ENCODE measurements at places on chromosomes 1 and 21. TPM values are rescaled to one million over a fixed set of nuclear protein-coding genes. Genes with fewer than 3 reads are reported as not detected.

DNA sequence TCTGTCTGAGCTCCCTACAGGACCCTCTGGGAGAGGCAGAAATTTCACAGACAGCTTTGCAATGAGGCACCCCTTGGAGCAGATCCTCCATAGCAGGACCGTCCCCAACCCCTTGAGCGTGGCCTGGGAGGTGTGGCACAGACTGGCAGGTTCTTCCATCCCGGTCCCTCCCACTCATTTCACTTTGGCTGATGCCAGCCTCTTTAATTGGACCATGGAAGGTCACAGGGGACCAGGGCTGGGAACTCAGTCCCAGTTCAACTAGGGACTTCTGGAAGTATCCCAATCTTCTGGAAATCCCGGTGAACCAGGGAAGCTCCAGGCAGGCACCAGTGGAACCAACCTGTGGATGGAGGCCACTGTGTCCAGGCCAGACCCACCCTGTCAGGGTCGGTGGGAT, 83.7 kb downstream of the SPSB1 start:
- no peaks in the 10 kb centered on the region for H3K4me1 ChIP-seq
- no peaks in the 10 kb centered on the region for H3K36me3 ChIP-seq
- H3K27ac ChIP-seq, result peak overlapping the region; percentile 75
- no peak overlapping the region for H3K4me3 ChIP-seq

DNA sequence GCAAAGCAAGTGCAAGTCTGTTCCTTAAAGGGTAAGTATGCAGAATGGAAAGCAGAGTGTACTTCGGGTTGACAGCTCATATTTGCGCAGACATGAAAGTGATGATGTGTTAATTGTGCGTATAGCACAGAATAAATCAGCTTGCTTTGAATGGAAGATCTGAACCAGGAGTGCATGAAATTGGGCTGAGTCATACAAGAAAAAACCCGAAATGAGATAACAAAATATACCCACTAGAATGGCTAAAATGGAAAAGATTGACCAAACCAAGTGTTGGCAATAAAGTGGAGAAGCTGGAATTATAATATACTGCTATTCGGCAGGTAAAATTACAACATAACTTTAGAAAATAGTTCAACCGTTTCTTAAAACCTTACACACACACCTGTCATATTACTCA, 28.5 kb downstream of the CR1L start:
- H3K36me3 ChIP-seq, result no peaks in the 10 kb centered on the region
- H3K4me3 ChIP-seq, result no peak overlapping the region
- no peak overlapping the region for H3K27ac ChIP-seq
- H3K4me1 ChIP-seq, result peaks cover 6% of the 10 kb centered on the region
- DNase-seq, result no peak
- H3K27me3 ChIP-seq, result no peaks in the 10 kb centered on the region

DNA sequence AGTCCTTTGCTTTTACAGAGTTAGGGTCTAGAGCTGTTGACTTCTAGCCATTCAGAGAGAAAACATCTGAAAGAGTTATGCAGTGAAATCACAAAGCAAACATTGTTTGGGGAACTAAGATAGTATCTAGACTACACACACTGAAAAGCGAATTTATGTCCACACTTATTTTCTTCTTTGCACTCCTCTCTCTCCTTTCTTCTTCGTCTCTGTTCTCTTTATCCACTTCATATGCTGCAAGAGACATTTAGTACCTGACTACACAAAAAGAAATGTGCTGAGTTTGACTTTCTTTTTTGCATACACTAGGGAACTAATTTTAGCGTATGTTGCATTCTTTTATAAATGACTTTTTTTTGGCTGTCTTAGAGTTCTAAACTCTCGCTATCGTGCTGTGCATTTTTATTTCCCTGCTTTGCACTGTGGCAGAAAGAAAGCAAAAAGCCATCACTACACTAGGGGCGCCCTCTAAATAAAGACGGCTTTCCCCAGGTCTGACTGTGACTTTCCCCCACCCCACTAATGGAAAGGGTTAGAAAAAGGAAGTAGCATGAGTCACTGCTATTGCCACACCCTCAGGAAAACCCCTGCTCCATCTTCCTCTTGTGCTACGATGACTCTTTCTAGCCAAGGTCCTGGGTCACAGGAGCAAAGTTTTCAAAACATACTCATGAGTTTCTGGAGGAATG, 65.7 kb downstream of the MAP3K7CL start:
- H3K4me1 ChIP-seq, result peaks cover 8% of the 10 kb centered on the region
- peak overlapping the region; percentile 20 for H3K27ac ChIP-seq
- H3K36me3 ChIP-seq, result no peaks in the 10 kb centered on the region

DNA sequence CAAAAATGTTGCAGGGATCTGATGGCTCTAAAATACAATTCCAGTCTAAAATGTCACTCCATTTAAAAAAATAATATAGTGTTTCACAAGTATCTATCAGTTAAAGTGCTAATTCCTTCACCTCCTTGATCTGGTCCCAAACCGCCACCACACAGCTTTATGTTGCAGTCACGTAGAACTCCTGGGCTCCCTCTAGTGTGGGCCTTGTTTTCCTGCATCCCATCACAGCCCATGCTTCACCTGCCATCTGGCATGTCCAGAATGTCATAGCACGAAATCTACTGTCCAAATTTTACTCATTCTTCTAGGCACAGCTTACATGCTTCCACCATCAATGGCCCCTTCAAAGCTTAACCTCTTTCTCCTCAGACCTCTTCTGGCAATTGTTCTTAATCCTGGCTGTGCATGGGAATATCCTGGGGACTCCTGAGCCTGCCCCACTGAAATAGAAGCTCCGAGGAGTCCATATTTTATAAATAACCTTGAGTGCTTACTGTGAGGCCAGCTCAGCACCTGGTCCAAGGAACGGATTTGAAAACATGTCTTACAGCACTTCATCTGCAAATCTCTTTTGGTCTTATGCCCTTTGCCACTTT, 15.5 kb downstream of the FYB2 start:
- DNase-seq, result no peak
- H3K36me3 ChIP-seq, result no peaks in the 10 kb centered on the region
- no peak overlapping the region for H3K27ac ChIP-seq
- no peaks in the 10 kb centered on the region for H3K27me3 ChIP-seq

DNA sequence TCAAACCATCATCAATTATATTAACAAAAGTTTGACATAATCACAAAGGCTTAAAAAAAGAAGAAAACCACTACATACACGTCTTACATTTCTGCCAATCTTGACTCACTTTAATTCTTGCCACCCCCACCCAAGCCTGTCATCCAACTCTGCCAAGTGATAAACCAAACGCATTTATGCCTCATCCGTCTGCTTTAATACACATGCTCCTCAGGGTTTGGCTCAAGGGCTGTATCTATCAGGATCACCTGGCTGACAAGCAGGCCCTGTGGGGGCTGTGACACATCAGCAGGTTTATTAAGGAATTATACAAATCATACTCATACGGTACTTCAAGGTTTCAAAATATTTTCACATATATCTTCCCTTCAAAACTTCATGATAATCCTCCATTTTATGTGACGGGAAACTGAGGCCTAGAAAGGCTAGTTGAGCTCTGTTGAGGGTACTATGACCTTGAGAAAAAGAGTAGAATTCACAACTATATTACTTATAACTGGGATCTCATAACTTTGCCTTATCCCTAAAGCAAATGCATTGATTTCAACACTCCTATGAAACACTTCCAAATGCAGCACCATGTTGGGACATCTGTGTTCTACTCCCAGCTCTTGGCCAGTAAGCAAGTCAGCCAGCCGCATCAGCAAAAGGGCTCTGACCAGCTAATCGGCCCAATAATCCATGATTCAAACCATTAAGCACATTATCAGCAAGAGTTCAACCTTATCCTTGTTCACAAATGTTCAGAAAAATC, 8.7 kb downstream of the SORT1 start:
- no peak overlapping the region for H3K4me3 ChIP-seq
- peaks cover 86% of the 10 kb centered on the region for H3K4me1 ChIP-seq
- DNase-seq, result no peak
- H3K36me3 ChIP-seq, result no peaks in the 10 kb centered on the region
- H3K27ac ChIP-seq, result peak overlapping the region; percentile 93

DNA sequence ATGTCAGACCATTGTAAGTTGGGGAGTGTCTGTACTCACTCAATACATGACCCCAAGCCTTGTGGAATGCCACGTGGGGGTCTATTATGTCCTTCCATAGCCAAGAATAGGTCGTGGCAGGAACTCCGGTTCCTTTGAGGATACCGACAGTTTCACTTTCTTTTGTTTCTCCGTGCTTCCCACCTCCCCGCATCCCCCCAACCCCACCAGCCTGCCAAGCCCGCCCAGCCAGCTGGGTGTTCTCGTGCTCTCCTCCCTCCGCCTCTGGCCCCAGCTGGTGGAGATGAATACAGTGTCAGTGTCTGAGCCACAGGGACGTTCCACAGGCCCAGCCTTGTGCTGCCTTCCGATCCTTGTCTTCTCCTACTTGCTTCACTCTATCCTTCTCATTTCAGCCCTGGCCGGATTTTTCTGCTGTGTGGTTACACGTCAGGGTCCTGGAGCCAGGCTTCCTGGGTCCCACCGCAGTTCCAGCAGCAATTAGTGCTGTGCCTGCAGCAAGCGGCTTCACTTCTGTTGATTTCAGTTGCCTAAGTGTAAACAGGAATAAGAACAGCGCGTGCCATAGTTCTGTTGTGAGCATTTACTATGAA, 4.1 kb upstream of the AGTRAP start:
- DNase-seq, result peak; percentile 71
- H3K27me3 ChIP-seq, result no peaks in the 10 kb centered on the region
- peak overlapping the region; percentile 61 for H3K27ac ChIP-seq

GRCh38 chr1:165915932-165916348, 88.5 kb downstream of the UCK2 start:
- H3K27ac ChIP-seq, result no peak overlapping the region
- no peaks in the 10 kb centered on the region for H3K36me3 ChIP-seq
- no peak for DNase-seq
- H3K4me3 ChIP-seq, result no peak overlapping the region

GRCh38 chr1:66599346-66599745, 65.4 kb downstream of the SGIP1 start:
- no peaks in the 10 kb centered on the region for H3K36me3 ChIP-seq
- no peak for DNase-seq

DNA sequence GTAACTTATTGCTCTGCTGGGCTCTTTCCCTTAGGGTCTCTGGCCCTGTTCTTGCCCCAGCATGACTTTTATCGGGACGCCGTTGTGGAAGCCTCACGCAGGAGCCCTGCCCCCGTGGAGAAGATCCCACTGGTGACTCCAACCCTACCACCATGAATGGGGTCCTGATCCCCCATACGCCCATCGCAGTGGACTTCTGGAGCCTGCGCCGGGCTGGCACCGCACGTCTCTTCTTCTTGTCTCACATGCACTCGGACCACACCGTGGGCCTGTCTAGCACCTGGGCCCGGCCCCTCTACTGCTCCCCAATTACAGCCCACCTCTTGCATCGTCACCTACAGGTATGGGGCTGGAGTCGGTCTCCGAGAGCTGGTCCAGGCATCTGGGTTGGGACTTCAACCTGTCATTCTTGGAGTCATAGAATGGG, 322 bp downstream of the DCLRE1B start:
- peak; percentile 60 for DNase-seq
- peaks cover 21% of the 10 kb centered on the region for H3K4me1 ChIP-seq
- H3K36me3 ChIP-seq, result peaks cover 22% of the 10 kb centered on the region

The PROK1 gene
- total RNA-seq, result 1.0 TPM

The AGMAT gene
- total RNA-seq, result not detected

Measured in right atrium auricular region (tissue), 2 donors.